ENCODE measurements at places on chromosomes 2 and 18. TPM values are rescaled to one million over a fixed set of nuclear protein-coding genes. Genes with fewer than 3 reads are reported as not detected.

Gene UCN
- 3.1 TPM for total RNA-seq

Gene IL36RN
- 0.84 TPM for total RNA-seq

Gene AMER3
- not detected for total RNA-seq

Gene SLC5A7
- not detected for total RNA-seq

Gene NT5DC4
- total RNA-seq, result not detected

Gene PLB1
- total RNA-seq, result 1.1 TPM

- H3K36me3 ChIP-seq, result no peaks in the 10 kb centered on the region
- peaks cover 15% of the 10 kb centered on the region for H3K4me1 ChIP-seq
- no peak overlapping the region for H3K4me3 ChIP-seq
- H3K27ac ChIP-seq, result no peak overlapping the region
Measured at GRCh38 chr2:46381871-46382270, 84.7 kb downstream of the EPAS1 start.

DNA sequence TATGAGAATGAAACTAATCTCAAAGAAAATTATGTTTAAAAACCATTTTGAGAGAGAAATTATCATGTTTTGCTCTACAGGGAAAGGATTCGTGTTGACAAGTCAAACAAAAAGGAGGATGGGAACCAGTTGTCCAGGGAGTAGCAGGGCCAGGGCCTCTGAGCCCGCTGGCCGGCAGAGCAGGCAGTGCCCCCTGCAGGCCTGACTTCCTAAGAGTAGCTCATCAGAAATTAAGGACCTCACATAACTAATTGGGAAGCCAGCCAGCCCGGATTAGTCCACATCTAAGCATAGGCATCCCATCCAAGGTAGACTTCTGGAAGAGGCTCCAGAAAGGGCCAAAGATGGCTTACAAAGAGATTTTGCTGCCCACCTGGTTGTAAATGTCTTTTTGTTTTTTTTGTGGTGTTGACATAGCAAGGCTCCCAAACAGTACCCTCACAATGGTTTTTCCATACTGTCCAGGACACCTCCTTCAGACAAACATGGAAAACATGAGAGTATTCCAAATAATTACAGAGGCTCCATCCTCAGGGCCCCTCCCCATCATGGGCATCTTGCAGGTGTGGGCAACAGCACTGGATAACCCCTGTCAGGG, 241.2 kb upstream of the TANK start:
- no peaks in the 10 kb centered on the region for H3K36me3 ChIP-seq
- no peak for DNase-seq
- H3K27ac ChIP-seq, result no peak overlapping the region
- no peaks in the 10 kb centered on the region for H3K27me3 ChIP-seq
- H3K4me1 ChIP-seq, result peaks cover 27% of the 10 kb centered on the region

- no peaks in the 10 kb centered on the region for H3K36me3 ChIP-seq
Measured at GRCh38 chr18:12608301-12608700, 49.6 kb downstream of the SPIRE1 start.

DNA sequence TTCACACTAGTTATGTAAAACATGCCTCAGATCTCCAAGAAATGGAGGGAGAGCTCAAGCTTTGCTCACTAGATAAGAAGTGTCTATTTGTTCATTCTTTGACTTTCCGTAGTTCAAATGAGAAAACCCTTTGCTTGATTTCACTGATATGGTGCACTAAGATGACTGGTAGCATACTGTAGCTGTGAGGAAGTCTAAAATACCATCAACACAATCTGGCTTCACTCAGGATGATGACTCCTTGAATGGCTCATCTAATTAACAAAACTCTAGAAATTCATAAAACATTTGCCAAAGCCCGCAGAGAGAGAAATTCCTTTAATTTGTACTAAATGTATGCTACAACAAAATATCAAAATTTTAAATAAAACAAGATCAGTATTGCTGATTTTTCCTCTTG, 152.8 kb upstream of the STK17B start:
- no peak overlapping the region for H3K4me3 ChIP-seq
- peaks cover 59% of the 10 kb centered on the region for H3K4me1 ChIP-seq
- H3K36me3 ChIP-seq, result peaks cover 5% of the 10 kb centered on the region
- H3K27me3 ChIP-seq, result no peaks in the 10 kb centered on the region
- peak overlapping the region; percentile 52 for H3K27ac ChIP-seq
- no peak for DNase-seq

DNA sequence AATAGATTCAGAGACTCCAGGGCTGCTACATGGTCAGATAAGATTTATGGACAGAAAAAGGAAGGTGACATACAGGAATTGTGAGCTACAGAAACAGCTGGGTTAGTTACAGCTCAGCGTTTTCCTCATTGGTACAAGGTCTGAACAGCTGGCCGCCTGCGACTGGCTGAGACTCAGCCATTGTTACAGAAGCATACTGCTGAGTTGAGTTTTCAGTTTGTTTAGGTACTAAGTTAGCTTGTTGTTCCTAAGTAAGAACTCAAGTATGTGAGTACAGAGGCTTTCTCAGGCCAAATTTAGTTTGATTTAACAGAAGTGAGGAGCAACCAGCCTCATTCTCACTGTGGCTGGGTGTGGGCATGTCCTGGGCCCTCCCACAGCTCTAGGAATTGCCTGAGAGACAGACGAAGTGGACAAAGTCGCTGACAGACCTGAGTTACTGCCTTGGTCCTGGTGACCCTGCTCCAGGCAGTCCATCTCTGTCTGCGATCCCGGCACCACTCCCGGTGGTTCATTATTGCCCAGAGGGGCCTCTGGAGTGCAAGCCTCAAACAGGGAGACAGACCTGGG, 27.8 kb upstream of the RHOB start:
- H3K36me3 ChIP-seq, result no peaks in the 10 kb centered on the region
- no peaks in the 10 kb centered on the region for H3K27me3 ChIP-seq
- no peak for DNase-seq
- H3K27ac ChIP-seq, result peak overlapping the region; percentile 14
- peaks cover 2% of the 10 kb centered on the region for H3K4me1 ChIP-seq
- no peak overlapping the region for H3K4me3 ChIP-seq

DNA sequence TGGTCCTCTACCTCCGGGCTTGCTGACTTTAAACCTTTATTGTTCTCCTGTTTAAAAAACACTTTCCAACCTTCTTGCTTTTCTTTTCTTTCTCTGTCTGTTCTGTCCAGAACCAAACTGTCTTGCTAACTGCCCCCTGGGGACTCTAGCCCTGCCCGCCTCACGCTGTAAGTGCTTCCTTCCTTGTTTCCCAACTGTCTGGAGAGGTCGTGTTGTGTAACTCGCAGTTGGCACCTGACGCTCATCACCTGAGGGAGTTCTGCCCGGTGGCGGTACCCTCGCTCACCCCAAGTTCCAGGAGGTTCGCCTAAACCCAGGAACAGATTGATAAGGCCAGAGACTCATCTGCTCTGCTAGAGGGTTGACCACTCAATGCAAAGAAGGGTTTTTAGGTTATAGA, 123.4 kb downstream of the MTCL1 start:
- H3K27me3 ChIP-seq, result peaks cover 2% of the 10 kb centered on the region
- no peak for DNase-seq
- no peaks in the 10 kb centered on the region for H3K4me1 ChIP-seq
- no peak overlapping the region for H3K27ac ChIP-seq
- H3K4me3 ChIP-seq, result no peak overlapping the region

GRCh38 chr2:73092146-73092783, 20.5 kb downstream of the RAB11FIP5 start:
- no peak overlapping the region for H3K4me3 ChIP-seq
- no peaks in the 10 kb centered on the region for H3K27me3 ChIP-seq
- peaks cover 32% of the 10 kb centered on the region for H3K4me1 ChIP-seq
- DNase-seq, result no peak
- peak overlapping the region; percentile 68 for H3K27ac ChIP-seq

- peaks cover 40% of the 10 kb centered on the region for H3K4me1 ChIP-seq
- H3K27ac ChIP-seq, result peak overlapping the region; percentile 0
- no peaks in the 10 kb centered on the region for H3K36me3 ChIP-seq
- no peak for DNase-seq
- H3K4me3 ChIP-seq, result no peak overlapping the region
Measured at GRCh38 chr2:150567771-150568301, 80.4 kb upstream of the RND3 start.

- no peaks in the 10 kb centered on the region for H3K36me3 ChIP-seq
- H3K27ac ChIP-seq, result no peak overlapping the region
- DNase-seq, result no peak
- H3K27me3 ChIP-seq, result no peaks in the 10 kb centered on the region
- H3K4me1 ChIP-seq, result peaks cover 4% of the 10 kb centered on the region
- no peak overlapping the region for H3K4me3 ChIP-seq
Measured at GRCh38 chr2:19484736-19485135, 126.3 kb upstream of the OSR1 start.

GRCh38 chr2:160224060-160224459, 24.0 kb upstream of the ITGB6 start:
- no peaks in the 10 kb centered on the region for H3K27me3 ChIP-seq
- no peak for DNase-seq
- H3K4me3 ChIP-seq, result no peak overlapping the region

DNA sequence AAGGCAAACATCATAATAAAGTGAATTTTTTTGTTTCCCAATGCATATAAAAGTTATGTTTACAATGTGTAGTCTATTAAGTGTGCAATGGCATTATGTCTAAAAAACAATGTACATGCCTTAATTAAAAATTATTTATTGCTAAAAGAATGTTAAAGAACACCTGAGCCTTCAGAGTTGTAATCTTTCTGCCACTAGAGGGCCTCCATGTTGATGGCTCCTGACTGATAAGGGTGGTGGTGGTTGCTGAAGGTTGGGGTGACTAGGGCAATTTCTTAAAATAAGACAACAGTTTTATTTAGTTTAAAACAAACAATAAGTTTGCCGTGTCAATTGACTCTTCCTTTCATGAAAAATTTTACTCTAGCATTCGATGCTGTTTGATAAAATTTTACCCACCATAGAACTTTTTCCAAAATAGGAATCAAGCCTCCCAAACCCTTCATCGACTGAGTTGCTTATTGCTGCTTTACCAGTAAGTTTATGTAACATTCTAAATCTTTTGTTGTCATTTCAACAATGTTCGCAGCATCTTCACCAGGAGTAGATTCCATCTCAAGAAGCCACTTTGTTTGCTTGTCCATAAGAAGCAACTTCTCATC, 32.3 kb downstream of the MAP3K2 start:
- DNase-seq, result no peak
- H3K27ac ChIP-seq, result no peak overlapping the region
- no peaks in the 10 kb centered on the region for H3K27me3 ChIP-seq
- H3K4me1 ChIP-seq, result peaks cover 4% of the 10 kb centered on the region
- H3K4me3 ChIP-seq, result no peak overlapping the region
- H3K36me3 ChIP-seq, result peaks cover 22% of the 10 kb centered on the region

DNA sequence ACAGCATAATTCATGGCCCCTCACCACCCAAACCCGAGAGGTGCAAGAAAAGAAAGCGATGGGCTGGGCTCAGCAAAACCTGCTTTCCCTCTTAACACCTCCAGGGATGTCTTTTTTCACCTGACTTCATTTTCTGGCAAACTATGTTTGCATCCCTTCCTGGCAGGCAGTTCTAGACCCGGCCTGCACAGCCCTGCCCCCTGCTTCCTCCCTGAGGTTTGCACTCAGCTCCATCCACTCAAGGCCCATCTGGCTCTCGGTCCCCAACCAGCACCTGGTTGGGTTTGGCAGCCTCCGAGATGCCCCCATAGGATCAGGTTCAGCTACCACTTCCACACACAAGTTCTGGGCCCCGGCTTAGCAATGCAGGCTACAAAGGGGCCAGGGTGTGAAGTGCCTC, 185.7 kb downstream of the SMAD7 start:
- no peaks in the 10 kb centered on the region for H3K27me3 ChIP-seq
- peaks cover 21% of the 10 kb centered on the region for H3K4me1 ChIP-seq
- H3K27ac ChIP-seq, result peak overlapping the region; percentile 72

- H3K27ac ChIP-seq, result no peak overlapping the region
- H3K4me1 ChIP-seq, result no peaks in the 10 kb centered on the region
- no peak overlapping the region for H3K4me3 ChIP-seq
- no peak for DNase-seq
- H3K36me3 ChIP-seq, result peaks cover 34% of the 10 kb centered on the region
Measured at GRCh38 chr2:201633661-201634249, 9.5 kb downstream of the TMEM237 start.

DNA sequence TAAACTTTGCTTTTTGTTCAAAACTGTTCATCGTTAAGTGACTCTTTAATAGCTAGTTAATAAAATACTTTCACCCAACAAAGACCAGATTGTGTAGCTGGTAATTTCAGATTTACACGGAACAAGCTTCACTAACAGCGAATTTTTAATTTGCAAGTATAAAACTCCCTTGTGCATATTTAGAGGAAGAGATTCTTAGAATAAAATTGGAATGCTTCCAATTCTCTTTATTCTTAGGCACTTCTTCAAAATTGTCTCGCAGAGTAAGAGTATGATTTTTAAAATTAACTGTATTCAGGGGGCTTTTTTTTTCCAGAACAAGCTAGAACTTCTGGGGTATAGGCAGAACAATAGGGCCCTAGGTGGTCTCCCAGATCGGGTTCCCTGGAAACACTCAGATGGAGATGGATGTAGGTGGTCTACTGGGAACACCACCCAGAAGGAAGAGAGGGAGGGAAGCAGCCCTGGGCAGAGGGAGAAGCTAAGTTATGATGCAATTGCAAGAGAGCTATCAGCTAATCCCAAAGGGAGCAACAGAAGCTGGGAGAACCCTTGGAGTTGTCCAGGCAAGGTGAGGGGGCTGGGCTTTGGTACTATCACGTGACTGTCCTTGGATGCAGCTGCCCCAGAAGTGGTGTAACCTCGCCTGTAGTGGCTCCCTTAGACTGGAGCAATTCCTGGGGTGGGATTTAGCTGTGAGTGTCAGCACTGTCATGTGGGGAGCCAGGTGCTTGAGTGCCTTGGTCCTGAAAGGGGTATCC, 151.7 kb upstream of the ASB18 start:
- H3K4me1 ChIP-seq, result no peaks in the 10 kb centered on the region
- H3K4me3 ChIP-seq, result no peak overlapping the region
- no peaks in the 10 kb centered on the region for H3K27me3 ChIP-seq
- DNase-seq, result no peak

GRCh38 chr2:29910960-29911359, 10.4 kb downstream of the ALK start:
- H3K36me3 ChIP-seq, result no peaks in the 10 kb centered on the region
- no peak overlapping the region for H3K27ac ChIP-seq
- H3K4me3 ChIP-seq, result no peak overlapping the region
- no peak for DNase-seq

DNA sequence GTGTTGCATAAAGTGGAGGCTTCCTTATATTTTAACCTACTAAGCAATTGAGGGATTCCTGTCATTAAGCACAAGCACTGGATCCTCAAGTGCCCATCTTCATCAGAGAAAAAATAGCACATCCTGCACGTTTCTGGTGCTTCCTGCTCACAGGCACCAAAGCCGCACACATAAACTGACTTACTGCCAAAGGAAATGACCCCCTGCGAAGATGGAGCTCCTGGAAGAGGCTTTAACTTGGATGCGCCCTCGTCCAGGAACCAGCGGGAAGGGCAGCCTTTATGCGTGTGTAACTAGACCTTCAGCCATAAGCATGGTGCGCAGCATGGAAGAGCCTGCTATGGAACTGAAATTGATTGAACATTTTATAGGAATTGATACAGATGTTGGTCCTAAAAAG, 188.7 kb downstream of the FTCDNL1 start:
- peaks cover 6% of the 10 kb centered on the region for H3K4me1 ChIP-seq
- DNase-seq, result no peak
- peaks cover 1% of the 10 kb centered on the region for H3K36me3 ChIP-seq

GRCh38 chr2:146982393-146982846, 862.4 kb upstream of the ACVR2A start:
- peaks cover 22% of the 10 kb centered on the region for H3K4me1 ChIP-seq
- H3K27me3 ChIP-seq, result no peaks in the 10 kb centered on the region
